Activated CD4-positive, alpha-beta T cell treated with anti-CD3 and anti-CD28 coated beads, Interleukin-2, amount 10 ng/mL, durations not matched to agents 24 days and 14 days (primary cell): ENCODE measurements at places on chromosomes 5 and 9.
A peak's percentile ranks its signal among the peaks of the same experiment; 100 is the strongest.

DNA sequence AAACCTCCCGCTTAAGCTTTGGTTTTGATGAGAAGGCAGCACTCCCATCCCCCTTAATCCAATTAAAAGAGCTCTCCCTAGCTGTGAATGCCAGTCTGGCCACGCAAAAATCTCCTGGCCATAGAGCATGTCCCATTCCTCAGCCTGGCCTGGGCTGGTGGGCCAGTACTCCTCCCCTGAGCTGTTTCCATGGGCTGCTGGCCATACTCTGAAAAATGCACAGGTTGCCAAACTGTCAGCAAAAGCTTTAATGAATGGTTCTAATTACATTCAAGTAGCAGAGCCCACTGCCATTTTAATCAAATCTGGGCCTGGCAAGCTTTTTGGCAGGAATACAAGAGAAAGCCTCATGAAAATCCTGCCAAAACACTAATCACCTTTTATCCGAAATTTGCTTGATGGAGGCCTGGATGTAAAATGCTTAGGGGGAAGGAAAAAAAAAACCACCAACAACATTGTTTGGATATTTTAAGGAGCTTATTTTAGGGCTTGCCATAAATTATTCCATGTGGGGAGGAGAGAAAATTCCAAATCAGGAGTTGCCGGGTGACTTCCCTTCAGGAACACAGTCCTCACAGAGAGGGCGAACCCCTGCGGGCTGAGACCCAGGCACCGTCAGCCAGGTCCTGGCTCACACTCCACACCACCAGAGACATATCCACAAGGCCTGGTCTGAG lies 243.3 kb downstream of the SEC61B start:
- DNase-seq: no peak

GRCh38 chr9:129854588-129855110 lies 19.4 kb downstream of the USP20 start:
- peak; percentile 65 for DNase-seq

GRCh38 chr9:108691614-108692013 lies 164.2 kb downstream of the ACTL7B start:
- no peak for DNase-seq

DNA sequence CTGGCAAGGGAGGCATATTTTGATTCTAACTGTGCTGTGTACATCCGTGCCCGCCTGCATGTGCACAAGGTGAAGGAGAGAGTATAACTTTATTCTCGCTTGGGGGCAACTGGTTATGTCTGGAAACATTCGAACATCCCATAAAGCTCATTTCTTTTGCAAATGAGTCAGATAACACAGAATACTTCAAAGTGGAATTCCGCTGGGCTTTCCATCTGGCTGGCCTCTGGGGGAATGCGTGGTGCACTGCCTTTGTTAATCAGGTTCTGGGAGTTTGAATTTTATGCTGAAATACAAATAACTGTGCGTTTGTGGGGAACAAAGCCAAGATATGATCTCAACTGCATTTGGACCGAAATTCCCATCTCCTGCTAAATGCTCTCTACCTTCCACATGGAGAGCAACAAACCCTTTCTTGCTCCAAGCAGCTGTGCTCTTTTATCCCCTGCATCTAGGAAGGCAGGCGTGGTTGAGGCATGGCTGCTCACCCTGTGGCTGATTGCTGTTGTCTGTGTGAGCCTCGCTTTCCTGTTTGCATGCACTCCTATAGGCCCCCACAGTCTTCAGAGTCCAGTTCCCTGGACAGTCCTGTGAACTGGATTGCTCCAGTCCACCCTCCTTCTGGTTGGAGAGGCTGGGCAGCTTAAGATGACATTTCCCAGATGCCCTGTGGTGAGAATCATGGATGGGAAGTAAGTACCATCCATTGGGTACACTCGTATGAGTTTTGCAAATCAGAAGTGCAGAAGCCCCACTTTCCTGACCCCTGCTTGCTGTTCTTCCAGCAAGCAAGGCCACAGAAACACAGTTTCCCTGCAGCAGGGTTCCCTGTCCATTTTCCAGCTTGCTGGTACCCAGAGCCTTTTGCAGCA lies 82.9 kb upstream of the ALDH1B1 start:
- no peak for DNase-seq

DNA sequence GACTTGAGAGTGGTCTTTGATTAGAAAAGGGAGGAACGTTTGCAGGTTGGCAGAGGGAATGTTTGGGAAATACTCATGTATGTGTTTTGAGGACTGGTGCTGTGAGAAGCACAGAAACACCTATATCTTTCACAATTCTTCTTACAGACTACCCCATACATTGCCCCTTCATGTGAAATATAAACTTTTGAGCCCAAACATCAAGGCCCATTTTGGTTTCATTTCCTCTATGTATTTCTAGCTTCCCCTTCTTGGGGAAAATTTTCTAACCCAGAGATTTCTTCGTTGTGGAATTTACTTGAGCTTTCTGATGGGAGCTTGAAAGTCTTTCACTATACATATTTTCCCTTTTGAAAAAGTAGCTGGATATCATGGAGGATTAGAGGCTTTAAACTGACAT lies 67.6 kb downstream of the FYB1 start:
- DNase-seq: peak; percentile 49

GRCh38 chr5:109986726-109987125 lies 297.0 kb downstream of the MAN2A1 start:
- DNase-seq: peak; percentile 4

GRCh38 chr5:126693806-126694205 lies 83.1 kb upstream of the LMNB1 start:
- DNase-seq: no peak

GRCh38 chr5:51377151-51378060 lies 5.8 kb upstream of the ISL1 start:
- DNase-seq: no peak

DNA sequence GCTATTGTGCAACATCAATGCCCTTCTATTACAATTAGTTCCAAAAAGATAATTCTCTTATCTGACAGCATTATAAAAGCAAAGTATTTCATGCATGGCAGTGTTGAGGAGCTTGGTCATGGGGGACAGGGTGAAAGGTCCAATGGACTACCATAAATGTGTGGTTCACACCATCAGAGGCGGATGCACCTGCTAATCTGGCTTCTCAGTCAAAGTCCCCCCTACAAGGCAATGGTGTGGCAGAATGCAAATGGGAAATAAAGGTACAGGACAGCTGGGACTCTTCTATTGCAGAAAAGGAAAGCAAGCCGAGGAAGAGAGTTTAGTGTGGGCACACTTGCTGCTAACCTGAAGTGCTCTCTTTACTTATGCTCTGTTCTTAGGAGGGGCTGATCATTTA lies 369.1 kb downstream of the NDUFS4 start:
- DNase-seq: no peak

- DNase-seq: no peak
Measured at GRCh38 chr5:33857037-33857436, 34.8 kb downstream of the ADAMTS12 start.

- no peak for DNase-seq
Measured at GRCh38 chr9:8362250-8362649, 562.7 kb upstream of the DMAC1 start.
